IPS-NIHi11 (cell line): ENCODE measurements at places on chromosomes 5 and 9.
A peak's percentile ranks its signal among the peaks of the same experiment; 100 is the strongest.

DNA sequence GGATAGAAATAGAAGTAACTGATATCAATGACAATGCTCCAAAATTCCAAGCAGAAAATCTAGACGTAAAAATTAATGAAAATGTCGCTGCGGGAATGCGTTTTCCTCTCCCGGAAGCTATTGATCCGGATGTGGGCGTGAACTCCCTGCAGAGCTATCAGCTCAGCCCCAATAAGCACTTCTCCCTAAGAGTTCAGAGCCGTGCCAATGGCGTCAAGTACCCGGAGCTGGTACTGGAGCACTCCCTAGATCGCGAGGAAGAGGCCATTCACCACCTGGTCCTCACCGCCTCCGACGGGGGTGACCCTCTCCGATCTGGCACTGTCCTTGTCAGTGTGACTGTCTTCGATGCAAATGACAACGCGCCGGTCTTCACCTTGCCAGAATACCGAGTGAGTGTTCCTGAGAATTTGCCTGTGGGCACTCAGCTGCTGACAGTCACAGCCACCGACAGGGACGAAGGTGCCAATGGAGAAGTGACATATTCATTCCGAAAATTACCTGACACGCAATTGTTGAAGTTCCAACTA is 818 bp downstream of the PCDHGA10 start:
- DNase-seq, result no peak

- no peak for DNase-seq
These were observed 189.6 kb downstream of the ARHGEF28 start for GRCh38 chr5:73815631-73816030.

DNA sequence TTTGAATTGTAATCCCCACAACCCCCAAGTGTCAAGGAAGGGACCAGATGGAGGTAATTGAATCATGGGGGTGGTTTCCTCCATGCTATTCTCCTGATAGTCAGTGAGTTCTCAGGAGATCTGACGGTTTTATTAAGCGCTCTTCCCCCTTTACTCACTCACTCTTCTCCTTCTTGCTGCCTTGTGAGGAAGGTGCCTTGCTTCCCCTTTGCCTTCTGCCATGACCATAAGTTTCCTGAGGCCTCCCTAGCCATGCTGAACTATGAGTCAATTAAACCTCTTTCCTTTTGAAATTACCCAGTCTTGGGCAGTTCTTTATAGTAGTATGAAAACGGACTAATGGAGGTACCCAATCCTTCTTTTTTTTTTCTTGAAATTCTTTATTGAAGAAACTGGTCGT is 2.2 kb upstream of the CEP120 start:
- DNase-seq, result no peak

GRCh38 chr5:31153521-31153920 is 40.0 kb upstream of the CDH6 start:
- no peak for DNase-seq

- no peak for DNase-seq
These were observed 158.5 kb downstream of the RGS3 start for GRCh38 chr9:113621980-113622379.

- peak; percentile 59 for DNase-seq
These were observed 31.4 kb upstream of the TMOD1 start for GRCh38 chr9:97470076-97470475.

DNA sequence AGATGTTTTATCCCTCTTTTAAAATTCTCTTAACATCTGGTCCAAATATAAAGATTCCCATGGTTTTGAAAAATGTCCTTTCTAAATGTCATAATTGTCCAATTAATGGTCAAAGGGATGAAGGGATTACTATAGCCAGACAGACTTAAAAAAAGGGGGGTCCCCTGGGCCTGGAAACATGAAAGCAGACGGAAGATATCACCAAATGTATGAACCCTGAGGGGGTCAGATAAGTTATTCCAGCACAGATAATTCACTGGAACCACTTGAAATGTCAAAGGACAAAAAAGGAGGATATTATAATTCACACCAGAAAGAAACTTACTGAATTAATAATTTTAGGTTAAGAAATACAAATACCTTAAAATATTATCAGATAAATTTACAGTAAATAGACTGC is 155.8 kb downstream of the SEMA5A start:
- no peak for DNase-seq

DNA sequence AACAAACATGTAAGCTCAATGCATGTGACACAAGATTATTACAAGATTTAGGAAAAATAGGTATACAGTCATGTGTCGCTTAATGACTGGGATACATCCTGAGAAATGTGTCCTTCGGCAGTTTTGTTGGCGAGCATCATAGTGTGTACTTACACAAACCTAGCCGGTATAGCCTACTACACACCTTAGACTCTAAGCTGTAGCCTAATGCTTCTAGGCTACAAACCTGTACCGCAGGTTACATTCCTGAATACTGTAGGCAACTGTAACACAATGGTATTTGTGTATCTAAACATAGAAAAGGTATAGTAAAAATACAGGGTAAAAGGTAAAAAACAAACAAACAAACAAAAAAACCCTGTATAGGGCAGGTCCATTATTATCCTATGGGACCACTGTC is 27.7 kb downstream of the MSX2 start:
- DNase-seq, result no peak

GRCh38 chr9:12876872-12877271 is 102.1 kb downstream of the LURAP1L start:
- no peak for DNase-seq

DNA sequence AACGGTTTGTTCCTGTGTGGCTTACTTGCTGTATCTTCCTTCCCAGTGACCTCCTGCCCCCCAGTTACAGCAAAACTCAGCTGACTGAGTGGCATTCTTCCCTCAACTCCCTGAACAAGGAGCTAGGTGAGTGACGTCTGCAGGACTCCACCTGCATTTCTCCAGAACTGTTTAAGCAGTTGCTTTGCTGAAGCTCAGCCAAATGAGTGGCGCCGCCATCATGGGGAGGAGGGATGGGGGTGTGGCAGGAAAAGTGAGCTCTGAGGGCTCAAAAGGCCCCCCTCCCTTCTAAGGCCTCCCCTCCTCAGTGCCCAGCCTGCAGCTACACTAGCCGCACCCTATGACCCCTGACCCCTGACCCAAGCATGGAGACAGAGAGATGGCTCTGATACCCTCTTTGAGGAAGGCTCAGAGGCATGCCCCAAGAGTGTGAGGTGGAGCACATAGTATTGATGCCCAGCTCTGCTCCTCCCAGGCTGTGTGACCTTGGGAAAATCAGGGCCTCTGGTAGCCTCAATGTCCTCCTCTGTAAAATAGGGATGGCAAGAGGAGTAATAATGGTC is 12.7 kb downstream of the CCDC180 start:
- no peak for DNase-seq

DNA sequence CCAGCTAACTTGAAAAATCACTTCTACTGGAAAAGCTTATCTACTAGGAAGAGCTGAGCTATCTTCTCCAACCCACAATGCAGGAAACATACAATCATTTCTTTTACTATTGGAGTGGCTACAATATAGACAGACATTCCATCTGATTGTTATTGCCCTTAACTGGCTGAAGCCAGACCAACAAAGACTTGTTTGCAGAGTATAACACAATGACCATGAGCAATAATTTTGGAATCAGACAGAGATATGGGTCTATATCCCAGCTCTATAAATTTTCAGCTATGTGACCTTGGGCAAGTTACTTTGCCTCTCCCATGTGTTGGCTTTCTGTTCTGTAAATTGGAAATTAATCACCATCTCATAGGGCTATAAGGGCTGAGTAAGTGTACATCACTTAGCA is 244.7 kb upstream of the SLC30A5 start:
- no peak for DNase-seq

DNA sequence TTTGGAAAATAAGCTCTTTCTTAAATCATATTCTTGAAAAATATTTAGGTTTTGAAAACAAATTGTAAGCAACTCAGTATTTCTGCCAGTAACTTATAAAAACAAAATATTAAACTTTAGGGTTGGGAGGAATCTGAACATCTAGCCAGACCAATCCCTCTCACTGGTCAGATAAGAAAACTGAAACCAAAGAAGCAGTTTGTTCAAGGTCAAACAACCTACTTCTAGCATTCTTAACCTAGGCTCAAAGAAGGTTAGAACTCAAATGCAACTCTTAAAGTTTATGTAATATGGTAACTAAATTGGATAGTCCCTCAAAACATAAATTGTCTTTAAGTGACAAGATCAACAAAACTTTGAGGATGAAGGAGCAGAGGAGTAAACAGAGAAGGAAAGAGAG is 374.9 kb upstream of the TNC start:
- DNase-seq, result no peak
